ENCODE measurements at places on chromosomes 12 and 14.

GRCh38 chr12:113120670-113121370, 14.7 kb downstream of the RASAL1 start:
- no peak for DNase-seq

- no peak for DNase-seq
Measured at GRCh38 chr12:53332744-53333143, 3.4 kb downstream of the SP7 start.

- no peak for DNase-seq
Measured at GRCh38 chr12:15151161-15152091, 69.8 kb downstream of the RERG start.

GRCh38 chr12:78721906-78722305, 142.7 kb upstream of the SYT1 start:
- no peak for DNase-seq

DNA sequence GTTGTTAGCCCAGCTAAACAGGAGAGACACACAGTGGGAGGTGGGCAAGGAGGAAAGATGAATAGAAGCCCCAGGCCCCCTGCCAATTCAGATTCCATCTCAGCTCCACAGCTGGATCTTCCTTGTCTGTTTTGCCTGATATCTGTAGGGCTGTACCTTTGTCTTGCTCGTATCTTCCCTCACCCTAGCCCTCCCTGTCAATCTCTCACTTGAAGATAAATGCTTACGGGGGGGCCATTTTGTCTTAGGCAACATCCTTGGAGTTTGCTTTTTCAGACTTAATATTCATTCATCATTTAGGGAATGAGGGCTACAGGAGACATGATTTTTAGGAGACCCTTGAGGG, 2.4 kb downstream of the KIF5A start:
- no peak for DNase-seq

- DNase-seq: no peak
Measured at GRCh38 chr12:2614341-2614740, 180.4 kb upstream of the FKBP4 start.

DNA sequence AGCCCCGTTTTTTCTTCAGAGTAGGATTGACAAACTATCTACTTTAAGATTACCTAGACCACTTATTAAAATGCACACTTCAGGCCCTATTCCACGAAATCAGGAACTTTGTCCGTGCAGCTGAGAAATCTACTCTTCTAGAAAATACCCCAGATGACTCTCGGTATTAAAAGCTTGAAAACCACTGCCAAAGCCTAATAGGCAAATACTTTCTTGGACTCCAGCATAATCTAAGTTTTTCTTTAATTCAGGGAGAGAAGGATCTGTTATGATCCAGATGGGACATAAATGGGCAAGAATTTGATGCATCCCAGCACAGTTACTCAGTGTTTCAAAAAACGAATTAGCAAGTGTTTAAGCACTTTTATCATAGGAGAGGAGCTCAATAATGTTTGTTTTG, 94.5 kb downstream of the TMX1 start:
- DNase-seq: no peak

DNA sequence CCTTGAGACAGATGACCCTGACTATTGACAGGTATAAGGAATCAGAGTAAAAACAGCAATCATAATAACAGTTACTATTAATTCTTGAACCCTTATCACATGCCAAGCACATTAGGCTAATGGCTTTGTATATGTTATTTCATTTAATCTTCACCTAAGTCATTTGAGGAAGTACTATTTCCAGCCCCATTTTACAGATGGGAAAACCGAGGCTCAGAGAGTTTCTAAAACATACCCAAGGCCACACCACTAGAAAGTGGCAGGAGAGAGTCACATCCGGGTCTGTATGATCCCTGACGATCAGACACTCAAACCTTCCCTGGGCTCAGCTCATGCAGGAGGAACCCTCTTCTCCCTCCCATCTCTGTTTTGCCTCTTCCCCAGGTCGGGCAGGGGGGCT, 209.5 kb downstream of the RBM19 start:
- DNase-seq: no peak

DNA sequence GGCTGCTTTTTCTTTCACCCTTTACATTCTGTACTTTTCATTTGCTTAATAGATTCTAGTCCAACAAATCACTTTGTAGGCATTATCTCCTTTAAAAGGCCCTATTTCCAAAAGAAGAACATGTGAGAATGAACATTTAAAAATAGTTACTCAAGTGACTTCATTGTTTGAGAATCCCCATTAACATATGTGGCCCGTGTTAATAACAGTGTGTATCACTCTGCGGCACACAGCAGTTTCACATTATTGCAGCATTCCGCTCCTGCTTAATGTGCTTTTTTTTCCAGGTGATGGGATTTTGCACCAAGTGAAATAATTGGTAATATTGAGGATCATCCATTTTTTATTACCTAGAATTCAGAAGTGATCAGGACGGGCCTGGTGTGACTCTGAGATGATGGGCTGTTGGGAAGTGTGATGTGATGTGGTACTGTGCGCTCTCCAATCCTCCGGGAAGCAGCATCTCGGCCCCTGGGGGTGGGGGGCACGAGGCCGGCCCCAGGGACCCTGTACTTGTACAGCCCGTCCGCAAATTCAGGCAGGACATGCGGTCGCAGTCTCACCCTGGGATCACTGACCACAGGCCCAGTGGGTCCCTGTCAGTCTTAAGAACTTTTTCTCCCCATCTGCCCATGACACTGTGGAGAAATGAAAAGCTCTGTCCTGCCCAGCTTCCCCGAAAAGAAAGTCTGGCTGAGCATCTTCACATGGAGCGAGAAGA, 32.9 kb downstream of the SLC15A4 start:
- DNase-seq: no peak

- DNase-seq: no peak
Measured at GRCh38 chr14:99966037-99966835, 99.0 kb upstream of the EVL start.
